ENCODE measurements at places on chromosomes 7 and 10.

DNA sequence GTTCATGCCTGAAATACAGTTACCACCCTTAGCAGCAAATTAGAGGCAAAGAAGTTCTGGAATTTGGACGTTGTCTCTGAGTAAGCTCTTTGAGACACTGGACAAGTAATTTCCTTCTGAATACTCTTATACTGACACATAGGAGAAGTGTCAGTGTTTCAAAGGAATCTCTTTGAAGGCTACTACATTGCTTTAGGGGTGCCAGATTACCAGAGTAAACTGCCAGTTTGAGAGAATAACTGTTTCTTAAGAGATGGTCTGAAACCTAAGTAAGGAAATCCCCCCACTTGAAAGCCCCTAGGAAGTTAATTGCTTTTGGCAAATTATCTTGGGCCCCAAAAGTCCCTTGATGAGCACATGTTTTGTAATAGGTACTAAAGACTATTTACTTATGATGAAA lies 3.4 kb downstream of the FAS start:
- no peak for DNase-seq

GRCh38 chr10:50538555-50539398 lies 85.0 kb downstream of the SGMS1 start:
- DNase-seq: peak; percentile 26

GRCh38 chr10:74453169-74453568 lies 302.1 kb downstream of the ADK start:
- no peak for DNase-seq

DNA sequence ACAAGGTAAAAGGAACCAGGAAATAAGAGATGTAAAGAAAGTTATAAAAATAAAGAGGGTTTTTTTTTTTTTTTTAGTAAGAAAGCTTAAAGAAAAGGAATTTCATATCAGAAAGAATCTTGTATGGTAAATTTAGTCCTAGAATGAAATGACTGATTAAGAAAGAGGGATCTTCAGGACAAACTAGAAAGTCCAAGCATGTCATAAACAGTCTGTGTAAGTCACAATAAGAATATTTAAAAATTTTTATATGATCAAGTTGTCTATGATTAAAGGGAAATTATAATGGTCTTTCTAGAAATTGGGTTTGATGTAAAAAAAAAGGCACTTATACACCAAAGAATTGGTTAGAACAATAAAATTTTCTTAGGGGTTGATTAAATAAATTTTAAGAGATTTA lies 289.5 kb downstream of the XPNPEP1 start:
- DNase-seq: no peak

Measured in activated naive CD4-positive, alpha-beta T cell treated with Interleukin-2 at 50 U/mL for 16 hours (primary cell).